ENCODE measurements at places on chromosomes 1 and 21.

DNA sequence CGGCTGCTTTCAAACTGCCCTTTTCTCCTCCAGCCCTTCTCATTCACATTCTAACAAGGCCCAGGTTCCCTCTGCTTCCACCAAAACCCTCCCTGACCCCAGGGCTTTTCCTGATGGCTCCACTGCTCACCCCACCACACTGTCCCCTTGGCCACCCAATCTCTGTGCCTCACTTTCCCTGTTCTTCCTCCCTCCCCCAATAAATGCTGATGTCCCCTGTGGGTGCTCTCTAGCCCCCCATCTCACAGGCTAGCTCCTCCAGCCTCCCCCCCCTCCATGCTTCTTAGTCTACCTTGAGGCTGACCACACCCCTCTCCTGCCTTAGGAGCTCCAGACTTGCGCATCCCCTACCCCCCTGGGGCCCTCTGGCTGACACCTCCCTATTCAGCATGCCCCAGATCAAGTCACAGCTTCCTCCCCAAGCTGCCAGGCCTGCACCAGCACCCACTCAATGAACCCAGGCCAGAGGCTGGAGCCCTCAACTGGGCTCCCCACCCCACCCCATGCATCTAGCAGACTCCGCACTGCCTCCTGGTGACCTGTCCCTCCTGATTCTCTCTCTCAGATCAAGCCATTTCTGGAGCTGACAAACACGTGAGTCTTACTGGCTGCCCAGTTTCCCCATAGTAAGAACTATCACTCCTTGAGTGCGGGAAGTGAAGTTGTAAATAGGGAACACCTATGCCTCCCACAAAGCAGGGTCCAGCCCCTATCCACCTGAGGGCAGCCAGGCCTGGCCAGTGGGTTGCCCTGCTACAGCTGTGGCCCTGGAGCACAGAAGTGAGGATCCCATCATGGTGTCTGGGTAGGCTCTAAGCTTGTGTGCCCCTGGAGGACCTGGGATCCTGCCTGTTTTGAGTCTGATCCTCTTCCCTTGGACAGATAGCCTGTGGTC is 117.9 kb downstream of the DMRTB1 start:
- no peak for DNase-seq

DNA sequence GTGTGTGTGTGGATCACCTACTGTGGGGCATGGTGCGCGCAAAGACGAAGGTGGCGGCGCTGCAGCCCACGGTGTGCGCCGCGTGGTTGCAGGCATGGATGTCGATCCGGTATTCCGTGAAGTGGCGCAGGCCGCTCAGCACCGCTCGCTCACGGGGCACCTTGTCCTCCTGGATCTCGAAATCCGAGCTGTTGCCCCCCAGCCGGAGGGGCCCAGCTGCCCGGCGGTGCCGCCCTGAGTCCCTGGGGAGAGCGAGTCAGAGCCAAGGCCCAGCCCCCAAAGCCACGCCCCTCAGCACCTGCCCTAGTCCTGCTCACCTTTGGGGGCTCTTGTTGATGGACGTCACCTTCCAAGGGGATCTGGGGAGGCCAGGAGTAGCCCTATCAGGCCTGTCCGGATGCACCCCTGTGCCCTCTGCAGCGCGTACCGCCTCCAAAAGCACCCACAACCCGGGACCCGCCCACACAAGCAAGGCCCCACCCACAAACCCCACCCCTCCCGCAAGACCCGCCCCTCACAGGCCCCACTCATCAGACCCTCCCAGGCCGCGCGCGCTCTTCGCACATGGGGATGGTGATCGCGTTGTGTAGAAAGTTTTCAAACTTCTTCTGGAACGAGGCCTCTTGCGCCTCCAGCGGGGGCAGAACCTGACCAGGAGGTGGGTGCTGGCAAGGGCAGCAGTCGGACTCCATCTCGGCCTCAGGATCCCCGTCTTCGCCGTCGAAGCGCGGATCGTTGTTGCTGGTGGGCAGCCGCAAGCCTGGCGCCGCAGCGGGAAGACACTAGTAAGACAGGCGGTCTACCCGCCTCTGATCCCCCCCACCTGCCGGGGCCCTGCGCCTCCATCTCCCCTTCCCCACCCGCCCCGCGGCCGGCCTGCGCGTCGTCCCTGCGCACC is 13.6 kb downstream of the INSRR start:
- no peak for DNase-seq

DNA sequence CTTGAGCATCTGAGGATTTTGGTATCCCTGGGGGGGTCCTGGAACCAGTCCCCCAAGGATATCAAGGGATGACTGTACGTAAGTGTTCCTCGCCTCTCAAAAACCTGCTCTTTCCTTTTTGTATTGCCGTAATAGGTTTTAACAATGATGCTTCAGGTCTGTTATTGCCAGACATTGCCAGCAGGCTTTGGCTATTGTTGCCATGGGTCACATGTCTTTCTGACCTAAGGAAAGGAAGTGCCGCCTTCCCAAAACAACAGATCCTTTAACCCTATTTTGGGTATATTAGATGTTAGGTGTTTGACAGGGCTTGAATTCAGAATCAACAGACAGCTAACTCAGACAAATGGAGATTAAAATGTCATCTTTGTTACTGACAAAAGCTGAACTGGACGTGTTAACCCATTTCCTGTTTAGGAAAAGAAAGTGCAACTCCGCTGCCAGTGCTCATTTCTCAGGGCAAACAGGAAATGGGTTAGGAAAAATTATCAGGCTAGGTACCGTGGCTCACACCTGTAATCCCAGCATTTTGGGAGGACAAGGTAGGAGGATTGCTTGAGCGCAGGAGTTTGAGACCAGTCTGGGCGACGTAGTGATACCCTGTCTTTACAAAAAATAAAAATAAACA is 12.4 kb upstream of the PRPF38B start:
- DNase-seq = no peak

- DNase-seq = no peak
These were observed 354.3 kb downstream of the TGFB2 start for GRCh38 chr1:218699421-218699820.

- DNase-seq = no peak
These were observed 14.7 kb downstream of the MTHFR start for GRCh38 chr1:11790880-11791715.

DNA sequence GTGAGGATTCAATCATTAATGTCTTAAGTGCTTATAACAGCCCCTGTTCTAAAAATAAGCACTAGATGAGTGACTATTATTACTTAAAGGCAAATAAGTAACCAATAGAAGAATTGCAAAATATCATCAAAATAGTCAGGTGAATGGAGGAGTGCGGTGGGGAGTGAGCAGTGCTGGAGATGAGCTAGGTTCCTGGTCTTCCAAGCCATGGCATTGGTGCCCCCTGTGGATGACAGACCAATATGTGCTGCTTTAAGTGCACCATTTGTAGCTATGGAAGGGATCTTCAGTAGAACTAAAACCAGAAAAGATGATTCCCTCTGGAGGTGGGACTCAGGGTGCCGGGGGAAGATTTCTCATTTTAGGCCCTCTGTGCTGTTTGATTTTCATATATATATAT is 46.1 kb upstream of the SLC30A1 start:
- no peak for DNase-seq

- no peak for DNase-seq
These were observed 104.7 kb upstream of the RGS18 start for GRCh38 chr1:192053531-192053971.

- DNase-seq = no peak
These were observed 1.4 kb downstream of the CXADR start for GRCh38 chr21:17514124-17514845.

DNA sequence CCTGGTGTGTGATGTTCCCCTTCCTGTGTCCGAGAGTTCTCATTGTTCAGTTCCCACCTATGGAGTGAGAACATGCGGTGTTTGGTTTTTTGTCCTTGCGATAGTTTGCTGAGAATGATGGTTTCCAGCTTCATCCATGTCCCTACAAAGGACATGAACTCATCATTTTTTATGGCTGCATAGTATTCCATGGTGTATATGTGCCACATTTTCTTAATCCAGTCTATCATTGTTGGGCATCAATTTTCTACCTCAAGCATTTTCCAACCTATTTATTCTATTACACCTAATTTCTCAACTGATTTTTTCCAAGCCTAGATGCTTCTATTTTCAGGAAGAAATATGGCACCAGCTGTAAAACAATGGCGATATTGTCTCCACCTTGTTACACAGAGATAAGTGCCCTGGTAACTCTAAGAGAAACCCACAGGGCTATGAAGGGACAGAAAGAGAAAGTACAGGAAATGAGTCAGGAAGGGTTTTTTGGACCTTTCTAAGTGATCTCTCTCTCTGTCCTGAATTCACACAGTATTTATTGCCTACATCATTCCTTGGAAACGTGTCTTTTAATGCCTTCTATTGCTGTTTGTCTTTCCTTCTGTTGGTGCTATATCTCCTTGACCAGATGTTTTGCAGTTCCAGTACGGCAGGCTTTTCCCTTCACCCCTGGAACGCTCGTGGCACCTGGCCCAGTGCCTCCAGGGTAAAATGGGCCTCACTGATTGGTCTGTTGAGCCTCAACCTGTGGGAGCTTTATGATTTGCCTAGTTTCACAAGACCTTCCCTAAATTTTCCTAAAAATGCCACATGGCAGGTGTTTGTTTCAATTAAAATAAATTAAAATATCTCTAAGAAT is 14.6 kb upstream of the JAK1 start:
- DNase-seq = no peak

- DNase-seq = no peak
These were observed 277.1 kb upstream of the NCAM2 start for GRCh38 chr21:20721151-20721550.

DNA sequence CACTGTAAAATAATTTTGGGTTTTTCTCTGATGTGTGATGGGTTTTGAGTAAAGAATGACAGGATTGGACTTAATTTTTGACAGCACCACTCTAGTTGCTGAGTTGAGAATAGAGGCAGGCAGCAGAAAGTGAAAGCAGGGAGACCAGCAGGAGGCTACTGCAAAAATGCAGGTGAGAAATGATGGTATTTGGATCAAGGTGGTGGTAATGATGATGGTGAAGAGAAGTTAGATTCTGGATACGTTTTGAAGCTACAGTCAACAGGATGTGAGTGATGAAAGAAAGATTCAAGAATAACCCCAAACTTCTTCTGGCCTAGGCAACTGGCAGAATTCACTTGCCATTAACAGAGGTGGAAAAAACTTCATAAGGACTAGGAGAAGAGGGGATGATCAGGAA is 14.8 kb upstream of the AK5 start:
- DNase-seq = no peak

DNA sequence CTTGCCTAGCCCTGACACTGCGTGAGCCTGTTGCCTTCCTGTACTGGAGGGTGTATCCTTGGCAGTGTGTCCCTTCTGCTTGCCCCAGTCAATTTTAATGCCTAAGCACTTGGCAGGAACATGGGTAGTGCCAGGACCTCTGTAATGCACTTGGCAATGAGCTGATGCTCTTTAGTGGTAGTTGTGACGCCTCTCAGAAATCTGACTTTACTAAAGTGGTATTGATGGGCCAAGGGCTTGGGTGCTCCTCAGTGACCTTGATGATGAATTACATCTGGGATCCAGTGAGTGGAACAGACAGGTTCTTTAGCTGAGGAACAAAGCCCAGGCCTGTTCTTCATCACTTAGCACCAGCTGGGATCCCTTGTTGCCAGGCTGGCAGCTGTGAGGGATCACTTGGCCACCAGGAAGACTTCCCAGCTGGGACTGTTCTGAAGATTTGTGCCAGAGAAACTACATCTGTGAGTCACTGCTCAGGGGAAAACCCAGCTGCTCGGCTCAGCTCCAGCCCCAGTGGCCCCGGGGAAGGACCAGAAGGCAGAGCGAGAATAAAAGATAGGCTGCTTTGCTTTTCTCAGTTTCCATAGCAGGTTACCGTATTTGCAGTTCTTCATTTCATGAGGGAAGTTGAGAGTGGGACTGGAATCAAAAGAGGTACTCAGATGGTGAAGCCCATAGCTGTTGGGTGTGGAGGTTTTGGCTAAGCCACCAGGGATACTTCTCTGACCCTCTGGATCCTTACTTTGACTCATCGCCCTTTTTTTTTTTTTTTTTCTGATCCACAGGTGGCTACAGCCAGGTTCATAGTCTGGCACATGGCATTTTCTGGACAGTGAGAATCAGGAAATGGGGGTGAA is 28.5 kb upstream of the KCNA2 start:
- DNase-seq = peak; percentile 46

- DNase-seq = no peak
These were observed 450.6 kb upstream of the CAMK1G start for GRCh38 chr1:209132736-209133467.

DNA sequence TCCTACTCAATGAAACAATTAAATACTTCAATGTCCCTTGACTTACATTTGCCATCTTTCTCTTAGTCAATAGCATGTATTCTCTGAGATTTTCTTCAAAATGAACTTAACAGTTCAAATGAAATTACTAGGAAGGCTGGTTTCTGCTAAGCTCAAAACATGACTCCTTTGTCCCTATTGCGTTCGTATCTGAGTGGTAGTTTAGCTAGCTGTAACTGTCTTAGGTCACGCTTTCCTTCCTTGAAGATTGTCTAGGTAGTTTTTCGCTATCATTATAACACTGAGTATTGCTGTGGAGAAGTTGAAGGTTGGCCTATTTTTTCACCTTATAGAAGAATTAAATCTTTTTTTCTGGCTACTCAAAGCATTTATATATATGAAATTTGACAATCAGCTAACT is 1535.2 kb downstream of the PLA2G4A start:
- no peak for DNase-seq

- DNase-seq = peak; percentile 76
These were observed 470 bp downstream of the RPRD2 start for GRCh38 chr1:150364231-150365003.

GRCh38 chr1:21318057-21318713 is 27.9 kb upstream of the ECE1 start:
- DNase-seq = no peak

DNA sequence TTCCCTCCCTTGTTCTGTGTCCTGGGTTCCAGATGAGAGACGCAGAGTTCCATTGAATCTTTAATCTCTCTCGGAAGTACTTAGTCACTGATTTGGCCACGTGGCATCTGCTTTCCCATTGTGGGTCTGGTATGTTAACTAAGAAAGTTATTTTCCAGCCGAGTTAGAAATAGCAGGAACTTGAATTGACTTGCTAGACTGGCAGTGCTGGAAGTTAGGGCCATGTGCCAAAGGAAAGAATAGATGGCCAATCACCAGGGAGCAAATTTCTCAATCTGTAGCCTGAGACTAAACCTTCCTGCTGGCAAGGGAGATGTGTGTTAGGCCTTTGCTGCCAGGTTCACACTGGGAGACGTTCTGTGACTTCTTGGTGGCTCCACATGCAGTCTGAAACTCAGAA is 24.2 kb upstream of the SLFNL1 start:
- no peak for DNase-seq

DNA sequence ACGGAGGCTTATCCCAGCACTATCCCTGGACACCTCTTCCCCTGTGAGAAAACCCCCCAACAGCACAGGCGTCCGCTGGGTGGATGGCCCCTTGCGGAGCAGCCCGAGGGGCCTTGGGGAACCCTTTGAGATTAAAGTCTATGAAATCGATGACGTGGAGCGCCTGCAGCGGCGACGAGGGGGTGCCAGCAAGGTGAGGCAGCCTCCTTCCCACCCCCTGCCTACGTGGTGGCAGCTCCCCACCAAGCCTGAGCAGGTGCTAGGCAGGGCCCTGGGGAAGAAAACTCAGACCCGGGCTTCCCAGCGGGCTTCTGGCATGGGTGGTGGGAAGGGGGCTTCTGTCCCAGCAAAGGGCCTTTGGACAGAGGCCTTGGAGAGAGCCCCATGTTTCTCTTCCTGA is 543.3 kb downstream of the KIF26B start:
- DNase-seq = no peak

All from activated T-helper 1 cell treated with Interleukin-2 at 50 U/mL for 16 hours (primary cell).